HFFc6 (cell line): ENCODE measurements at places on chromosomes 12 and 14. TPM values are rescaled to one million over a fixed set of nuclear protein-coding genes. Genes with fewer than 3 reads are reported as not detected.

DNA sequence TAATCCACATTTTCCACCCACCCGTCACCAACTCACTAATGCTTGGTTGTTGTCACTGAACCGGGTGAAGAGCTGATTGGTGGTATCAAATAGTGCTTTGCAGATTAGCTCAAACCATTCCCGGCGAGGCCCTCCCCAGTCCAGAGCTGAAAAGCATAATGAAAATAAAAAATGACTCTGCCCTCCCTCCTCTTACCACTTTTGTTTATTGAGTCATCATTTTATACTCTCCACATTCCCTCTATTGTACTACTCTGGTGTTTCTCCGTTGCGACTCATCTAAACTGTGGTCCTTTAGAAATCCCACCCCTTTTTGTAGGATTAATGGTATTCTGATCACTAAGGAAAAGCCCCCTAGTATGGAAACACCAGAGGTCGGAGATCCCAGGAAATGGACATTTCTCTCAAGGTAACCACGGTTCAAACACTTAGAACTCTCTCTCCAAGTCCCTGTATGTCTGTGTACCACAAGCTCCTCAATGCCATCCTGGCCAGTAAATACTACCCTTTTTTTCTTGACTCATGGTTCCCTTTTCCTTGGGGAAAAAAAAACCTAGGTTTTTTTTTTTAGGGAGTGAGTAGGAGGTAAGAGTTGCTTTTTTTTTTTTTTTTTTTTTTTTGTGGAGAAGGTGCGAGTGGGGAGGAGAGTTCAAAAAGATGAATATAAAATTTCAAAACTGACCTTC is 42.0 kb downstream of the AREL1 start:
- peak; percentile 40 for DNase-seq

- DNase-seq = no peak
Observed at GRCh38 chr12:83389237-83389996, 702.7 kb downstream of the TMTC2 start.

- DNase-seq = no peak
Observed at GRCh38 chr14:72023128-72024042, 91.2 kb downstream of the RGS6 start.

TMEM121 gene
- 2.7 to 4.2 TPM (median 3.4 TPM) in 3 replicates for total RNA-seq

DNA sequence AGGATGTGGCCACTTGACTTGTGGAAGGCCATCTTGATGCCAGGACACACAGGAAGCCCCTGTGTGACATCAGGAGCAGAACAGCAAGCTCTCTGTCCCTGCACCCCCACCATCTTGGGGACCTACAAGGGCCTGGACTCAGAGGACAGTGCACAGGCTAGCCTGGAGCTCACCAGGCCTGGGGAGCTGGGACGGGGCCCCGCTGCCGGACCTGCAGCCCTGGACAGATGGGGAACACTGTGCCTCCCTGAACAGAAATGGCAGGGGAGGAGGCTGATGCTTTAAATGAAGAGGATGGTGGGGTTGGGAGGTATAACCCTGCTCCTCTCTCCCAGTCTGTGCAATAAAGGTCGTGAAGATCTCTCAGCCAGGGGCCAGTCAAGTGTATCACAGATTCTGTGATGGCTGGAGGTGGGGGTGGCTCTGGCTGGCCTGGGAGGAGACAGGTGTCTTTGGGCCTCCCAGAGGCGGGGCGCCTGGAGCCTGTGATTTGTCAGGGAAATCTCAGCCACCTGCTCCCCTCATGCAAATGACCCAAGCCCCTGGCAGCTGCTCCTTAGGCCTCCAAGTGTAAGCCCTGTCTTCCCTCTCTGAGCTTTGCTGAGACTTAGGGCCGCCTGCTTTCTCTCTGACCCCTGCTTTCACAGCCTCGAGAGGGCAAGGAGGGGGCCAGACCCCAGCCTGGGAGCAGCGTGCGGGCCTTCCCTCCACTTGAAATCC is 1.1 kb upstream of the GNB3 start:
- DNase-seq = no peak

DNA sequence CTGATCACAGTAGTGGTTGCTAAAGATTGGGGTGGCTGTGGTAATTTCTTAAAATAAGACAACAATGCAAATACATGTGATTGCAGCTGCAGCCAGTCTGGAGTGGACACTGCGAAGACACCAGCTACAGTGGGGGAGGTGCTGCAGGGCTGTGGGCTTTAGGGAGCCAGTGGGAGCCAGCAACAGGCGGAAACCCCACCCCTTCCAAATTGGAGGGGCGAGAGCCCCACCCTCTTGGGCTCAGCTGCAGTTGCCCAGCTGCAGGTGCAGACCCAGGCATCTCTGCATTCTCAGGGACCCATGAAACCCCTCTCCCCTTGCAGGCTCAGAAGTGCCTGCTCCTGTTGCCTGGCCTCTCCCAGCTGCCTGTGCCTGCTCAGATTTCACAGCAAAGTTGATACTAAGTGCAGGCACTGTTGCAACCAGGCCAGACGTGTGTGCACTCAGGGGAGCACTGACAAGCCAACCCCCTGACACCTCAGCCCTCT is 104.8 kb downstream of the MYF5 start:
- no peak for DNase-seq

DNA sequence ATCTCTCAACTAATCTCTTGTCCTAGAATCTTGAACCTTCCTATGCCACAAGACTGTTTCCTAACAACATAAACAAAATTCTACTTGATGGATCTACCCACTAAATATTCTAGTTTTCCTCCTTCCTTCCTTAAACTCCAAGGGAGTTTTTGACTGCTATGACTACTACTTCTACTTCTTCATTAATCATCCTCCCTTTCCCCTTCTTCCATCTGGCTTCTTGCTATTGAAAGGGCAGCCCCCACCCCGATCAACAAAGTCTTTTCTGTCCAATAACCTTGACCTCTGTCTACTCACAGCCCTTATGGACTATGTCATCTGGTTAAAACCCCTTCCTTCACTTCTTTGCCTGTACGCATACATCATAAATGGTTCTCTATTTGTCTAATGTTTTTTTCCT is 5.6 kb downstream of the LTA4H start:
- no peak for DNase-seq

GRCh38 chr14:24353559-24354481 is 14.0 kb upstream of the RIPK3 start:
- peak; percentile 56 for DNase-seq

DNA sequence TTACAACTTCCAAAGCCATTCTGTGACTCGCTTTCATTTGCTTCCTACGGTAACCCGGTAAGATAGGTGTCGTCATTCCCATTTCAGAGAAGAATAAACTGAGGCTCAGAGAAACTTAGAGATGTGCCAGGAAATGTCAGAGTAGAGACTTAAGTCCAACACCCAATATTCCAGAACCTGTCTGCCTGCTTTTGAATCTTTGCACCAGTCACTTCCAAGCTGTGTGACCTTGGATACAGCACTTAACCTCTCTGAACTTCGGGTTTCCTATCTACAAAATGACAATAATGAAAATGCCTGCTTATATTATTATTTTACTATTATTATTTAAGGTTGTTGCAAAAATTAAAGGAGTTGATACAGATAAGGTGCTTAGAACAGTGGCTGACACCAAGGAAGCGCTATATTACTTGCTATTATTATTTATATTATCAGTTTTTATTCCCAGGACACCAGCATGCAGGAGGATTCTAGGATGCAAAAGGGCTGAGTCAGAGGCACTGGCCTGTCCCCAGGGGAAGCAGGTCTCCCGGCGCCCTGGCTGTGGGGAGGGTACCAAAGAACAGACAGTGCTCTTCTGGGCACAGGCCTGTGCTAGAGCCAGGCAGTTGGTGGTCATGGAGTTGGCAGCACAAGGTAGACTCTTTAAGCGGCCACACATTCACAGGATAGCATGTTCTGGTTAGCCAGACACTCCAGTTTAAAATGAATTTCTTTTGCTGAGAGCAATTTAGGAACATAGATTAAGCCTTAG is 5.4 kb downstream of the HSPB8 start:
- DNase-seq = no peak

GRCh38 chr12:11824736-11825135 is 175.3 kb downstream of the ETV6 start:
- no peak for DNase-seq

MBIP gene
- total RNA-seq = 18.3 to 24.5 TPM (median 18.6 TPM) in 3 replicates

GRCh38 chr14:61530896-61531295 is 164.4 kb upstream of the HIF1A start:
- DNase-seq = no peak

BDKRB2 gene
- total RNA-seq = 5.6 to 9.6 TPM (median 7.9 TPM) in 3 replicates

DNA sequence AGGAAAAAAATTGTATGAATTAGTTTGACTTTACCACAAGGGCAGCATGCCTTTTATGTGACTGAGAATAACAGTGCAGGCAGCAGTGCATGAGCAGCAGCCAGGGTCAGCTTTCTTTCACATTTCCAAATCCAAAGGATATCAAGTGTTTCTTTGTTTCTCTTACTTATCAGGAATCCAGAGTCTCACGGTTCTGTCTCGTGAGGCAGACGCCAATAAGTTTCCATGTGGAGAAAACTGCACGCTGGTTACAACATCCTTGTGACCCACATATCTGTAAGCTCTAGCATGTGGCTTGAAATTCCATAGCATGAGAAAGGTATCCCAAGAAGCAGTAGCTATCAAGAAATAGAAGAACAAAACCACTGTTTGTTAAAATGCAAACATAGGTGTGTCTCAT is 27.6 kb downstream of the GALNT4 start:
- no peak for DNase-seq

GRCh38 chr12:52055731-52056711 is 4.8 kb downstream of the NR4A1 start:
- no peak for DNase-seq

- DNase-seq = no peak
Observed at GRCh38 chr14:91409928-91410718, 7.5 kb downstream of the CCDC88C start.

- no peak for DNase-seq
Observed at GRCh38 chr12:132954471-132955048, 1.5 kb downstream of the ZNF605 start.

CFAP54 gene
- 0.26 and 0.51 TPM in 2 replicates for total RNA-seq

GRCh38 chr14:32584079-32584478 is 255.0 kb downstream of the AKAP6 start:
- no peak for DNase-seq

DNA sequence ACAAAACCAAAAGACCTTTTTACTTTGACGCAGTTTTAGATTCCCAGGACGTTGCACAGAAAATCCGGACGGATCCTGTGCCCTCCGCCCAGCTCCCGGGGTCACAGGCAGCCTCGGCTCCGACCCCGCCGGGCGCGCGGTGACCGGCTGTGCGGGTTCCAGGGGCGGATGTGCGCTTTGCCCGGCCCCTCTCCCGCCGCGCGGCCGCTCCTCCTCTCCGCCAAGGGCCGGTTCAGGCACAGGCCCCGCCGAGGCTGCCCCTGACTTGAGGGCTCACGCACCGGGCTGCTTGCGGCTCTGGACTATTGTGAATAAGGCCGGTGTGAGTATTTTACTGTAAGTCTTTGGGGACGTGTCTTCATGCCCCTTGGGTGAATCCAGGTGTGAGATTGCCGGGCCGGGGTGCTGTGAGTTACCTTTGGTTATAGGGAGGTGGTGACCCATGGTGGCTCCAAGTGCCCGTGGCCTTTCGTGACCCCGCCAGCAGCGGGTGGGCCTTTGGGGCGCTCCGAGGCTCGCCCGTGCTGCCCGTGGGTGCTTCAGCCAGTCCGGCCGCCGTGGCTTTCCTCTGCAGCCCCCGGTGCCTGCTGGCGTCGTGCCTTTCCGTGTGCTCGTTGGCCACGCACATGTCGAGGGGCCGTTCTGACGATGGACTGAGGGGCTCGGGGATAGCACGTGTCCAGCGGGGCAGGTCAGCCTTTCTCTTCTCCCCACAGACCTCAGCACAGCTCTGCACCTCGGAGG is 45.9 kb downstream of the NOC4L start:
- DNase-seq = no peak

- no peak for DNase-seq
Observed at GRCh38 chr14:59320361-59320760, 131.9 kb downstream of the DAAM1 start.

BIN2 gene
- total RNA-seq = not detected in 3 replicates

GRCh38 chr14:93005838-93006237 is 82.9 kb downstream of the CHGA start:
- DNase-seq = no peak

ESPL1 gene
- 7.2 and 13.9 TPM in 2 replicates for total RNA-seq

DNA sequence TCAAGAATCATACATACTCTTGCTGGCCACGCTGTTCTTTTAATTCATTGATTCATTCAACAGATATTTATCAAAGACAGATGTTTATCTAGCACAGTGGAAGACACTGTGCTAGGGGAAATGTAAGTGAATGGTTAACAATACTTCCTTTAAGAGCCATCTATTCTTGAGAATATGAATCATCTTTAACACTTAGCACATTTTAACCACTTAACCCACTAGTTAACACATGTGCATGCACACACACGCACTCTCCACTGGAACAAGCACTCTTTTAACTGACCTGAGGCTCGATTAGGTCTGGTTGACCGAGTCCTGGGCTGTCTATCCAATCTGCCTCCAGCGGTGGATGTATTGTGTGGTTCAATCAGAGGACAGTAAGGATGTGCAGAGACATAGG is 34.6 kb downstream of the LMNTD1 start:
- peak; percentile 48 for DNase-seq

DNA sequence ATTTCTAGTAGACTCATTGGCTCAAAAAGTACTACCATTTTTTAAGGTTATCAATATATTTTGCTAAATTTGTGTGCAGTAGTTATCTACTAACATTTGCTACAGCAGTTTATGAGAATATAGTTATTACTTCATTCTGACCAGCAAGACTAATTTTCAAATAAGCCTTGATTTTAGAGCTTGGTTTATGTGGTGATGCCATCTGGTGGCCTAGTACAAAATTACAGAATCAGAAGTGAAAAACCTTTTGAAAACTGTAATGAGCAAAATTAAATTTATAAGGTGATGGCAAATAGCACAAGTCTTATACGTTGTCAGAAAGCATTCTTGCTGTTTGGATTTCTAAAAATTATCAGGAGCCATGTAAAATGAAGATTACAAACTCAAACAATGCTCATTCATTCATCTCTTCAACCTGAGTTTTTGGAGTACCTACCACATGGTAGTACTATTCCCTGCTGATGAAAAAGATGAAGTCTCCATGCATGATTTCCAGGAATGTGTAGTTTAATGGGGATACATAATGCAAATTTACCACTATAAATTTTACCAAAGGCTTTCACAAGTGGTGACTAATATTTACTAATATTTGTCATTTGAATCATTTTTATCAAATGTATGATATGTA is 51.0 kb downstream of the MAGOHB start:
- peak; percentile 43 for DNase-seq

HOXC9 gene
- 0.21 to 1.5 TPM in 2 of 3 replicates, not detected in the other for total RNA-seq
